ENCODE measurements at places on chromosomes 1 and 21.
A peak's percentile ranks its signal among the peaks of the same experiment; 100 is the strongest.

DNA sequence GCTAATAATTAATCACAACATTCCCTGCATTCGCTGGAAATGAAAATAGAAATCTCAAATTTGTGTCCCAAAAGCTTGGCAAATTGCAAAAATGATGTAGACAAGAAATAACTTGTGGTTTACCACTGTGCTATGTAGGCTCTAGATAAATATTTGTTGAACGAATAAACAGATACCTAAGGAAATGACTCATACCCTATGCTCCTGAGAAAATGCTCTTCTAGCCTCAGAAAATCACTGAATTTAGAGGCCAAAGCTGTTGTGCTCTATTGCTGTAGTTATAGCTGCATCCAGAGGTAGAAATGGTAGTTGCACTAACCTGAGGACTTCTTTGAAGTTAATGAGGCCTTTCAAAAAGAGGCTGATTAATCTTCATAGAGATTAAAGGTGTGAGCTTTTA lies 142.0 kb upstream of the ZNHIT6 start:
- DNase-seq, result no peak

DNA sequence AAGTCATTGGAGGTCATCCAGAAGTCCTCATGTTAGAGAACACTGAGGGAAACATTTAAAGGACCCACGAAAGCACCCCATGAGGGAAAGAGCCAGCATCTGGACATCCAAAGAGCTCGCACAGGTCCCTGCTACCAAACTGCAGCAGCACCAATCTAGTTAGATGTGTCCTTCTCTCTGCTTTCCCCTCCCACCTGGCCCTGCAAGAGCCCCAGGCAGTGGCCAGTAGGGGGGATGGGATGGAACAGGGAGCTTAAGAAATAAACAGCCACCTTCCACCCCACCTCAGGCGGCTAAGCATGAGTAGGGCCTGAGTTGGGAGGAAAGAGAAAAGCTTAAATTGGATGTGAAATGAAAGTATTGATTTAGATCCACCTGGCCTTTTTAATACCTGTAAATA lies 175.9 kb upstream of the KCND3 start:
- no peak for DNase-seq

GRCh38 chr1:71357708-71358107 lies 276.9 kb upstream of the ZRANB2 start:
- DNase-seq, result no peak

GRCh38 chr1:31764312-31765040 lies at the start of gene ADGRB2:
TSS of gene ADGRB2 (minus strand) at chr1:31764340. CDS start at chr1:31757221, 7,119 bp downstream.
- no peak for DNase-seq

DNA sequence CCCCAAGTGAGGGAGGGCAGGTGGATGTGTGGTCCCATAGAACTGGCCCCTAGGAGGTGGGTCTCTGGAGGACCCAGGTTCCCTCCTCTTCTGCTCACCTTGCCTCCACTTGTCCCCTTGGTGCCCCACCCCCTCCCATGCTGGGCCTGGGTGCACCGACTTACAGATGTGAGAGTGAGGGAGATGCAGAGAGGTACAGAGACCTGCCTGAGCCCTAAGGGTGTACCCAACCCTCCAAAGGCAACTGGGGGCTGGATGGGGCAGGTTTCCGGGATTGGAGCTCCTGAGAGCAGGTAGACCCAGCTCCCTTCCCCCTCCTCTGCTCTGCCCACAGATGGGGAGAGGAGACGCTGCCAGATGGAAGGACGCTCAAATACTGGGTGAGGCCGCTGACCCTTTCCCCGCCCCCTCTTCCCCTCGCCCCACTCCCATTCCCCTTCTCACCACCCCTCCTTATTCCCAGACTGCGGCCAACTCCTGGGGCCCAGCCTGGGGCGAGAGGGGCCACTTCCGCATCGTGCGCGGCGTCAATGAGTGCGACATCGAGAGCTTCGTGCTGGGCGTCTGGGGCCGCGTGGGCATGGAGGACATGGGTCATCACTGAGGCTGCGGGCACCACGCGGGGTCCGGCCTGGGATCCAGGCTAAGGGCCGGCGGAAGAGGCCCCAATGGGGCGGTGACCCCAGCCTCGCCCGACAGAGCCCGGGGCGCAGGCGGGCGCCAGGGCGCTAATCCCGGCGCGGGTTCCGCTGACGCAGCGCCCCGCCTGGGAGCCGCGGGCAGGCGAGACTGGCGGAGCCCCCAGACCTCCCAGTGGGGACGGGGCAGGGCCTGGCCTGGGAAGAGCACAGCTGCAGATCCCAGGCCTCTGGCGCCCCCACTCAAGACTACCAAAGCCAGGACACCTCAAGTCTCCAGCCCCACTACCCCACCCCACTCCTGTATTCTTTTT lies 10.3 kb downstream of the TINAGL1 start:
- DNase-seq, result no peak

- DNase-seq, result peak; percentile 59
These were observed 746 bp downstream of the MACF1 start for GRCh38 chr1:39205102-39205780.

- no peak for DNase-seq
These were observed 1.1 kb upstream of the LBR start for GRCh38 chr1:225428881-225429455.

- no peak for DNase-seq
These were observed 1.6 kb downstream of the NFIA start for GRCh38 chr1:61083807-61084440.

- DNase-seq, result no peak
These were observed 14.5 kb downstream of the NT5C1A start for GRCh38 chr1:39657402-39657801.

GRCh38 chr1:45198185-45198584 lies 8.2 kb downstream of the ZSWIM5 start:
- no peak for DNase-seq

DNA sequence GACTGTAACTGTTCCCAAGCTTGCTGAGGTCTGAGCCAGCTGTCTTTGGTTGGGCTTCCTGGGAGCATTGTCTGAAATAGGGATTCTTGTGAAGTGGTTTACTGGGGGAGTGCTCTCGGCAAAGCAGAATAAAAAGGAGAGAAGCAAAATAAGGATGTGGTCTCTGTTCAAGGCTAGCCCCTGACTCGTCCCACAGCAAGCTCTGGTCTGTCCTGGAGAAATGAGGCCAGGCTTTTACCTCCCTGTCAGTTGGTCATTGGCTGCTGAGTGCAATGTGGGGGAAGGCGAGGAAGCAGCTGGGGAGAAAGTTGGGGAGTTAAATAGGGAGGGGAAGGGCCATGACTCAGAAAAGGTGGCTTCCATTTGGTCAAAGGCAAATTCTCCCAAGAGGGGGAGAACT lies 303.9 kb upstream of the DUSP10 start:
- no peak for DNase-seq

DNA sequence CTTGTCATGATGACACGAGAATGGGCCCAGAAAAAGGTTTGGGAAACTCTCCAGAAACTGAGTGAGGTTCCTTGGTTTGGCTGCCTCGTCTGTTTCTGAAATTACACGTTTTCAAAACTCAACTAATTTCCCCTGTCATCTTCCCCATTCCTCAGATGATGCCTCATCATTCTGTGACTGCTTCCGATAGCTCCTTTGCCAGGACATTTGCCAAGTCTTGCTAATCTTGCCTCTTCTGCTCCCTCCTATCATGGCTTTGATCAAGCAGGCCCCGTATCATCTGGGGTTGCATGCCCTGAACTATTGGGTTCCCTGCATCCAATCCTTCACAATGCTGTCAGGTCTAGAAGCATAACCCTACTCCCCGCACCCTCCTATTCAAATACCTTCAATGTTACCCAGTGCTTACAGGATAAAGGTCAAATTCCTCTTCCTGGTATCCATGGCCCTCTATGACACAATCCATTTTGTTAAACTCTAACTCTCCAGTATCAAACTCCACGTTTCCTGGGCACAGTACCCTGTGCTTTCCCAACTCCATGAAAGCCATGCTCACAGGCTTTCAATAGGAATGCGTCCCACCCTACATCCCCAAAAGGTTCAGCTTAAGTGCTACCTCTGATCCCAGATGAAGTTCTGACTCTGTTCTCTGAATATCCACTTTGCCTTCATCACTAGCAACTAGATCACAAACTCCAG lies 22.2 kb upstream of the TMEM200B start:
- DNase-seq, result no peak

- no peak for DNase-seq
These were observed 12.2 kb upstream of the CDK18 start for GRCh38 chr1:205492201-205492667.

GRCh38 chr1:95852483-95853070 lies 618.6 kb downstream of the RWDD3 start:
- DNase-seq, result no peak

- no peak for DNase-seq
These were observed 44.8 kb downstream of the ACP6 start for GRCh38 chr1:147625362-147625995.

DNA sequence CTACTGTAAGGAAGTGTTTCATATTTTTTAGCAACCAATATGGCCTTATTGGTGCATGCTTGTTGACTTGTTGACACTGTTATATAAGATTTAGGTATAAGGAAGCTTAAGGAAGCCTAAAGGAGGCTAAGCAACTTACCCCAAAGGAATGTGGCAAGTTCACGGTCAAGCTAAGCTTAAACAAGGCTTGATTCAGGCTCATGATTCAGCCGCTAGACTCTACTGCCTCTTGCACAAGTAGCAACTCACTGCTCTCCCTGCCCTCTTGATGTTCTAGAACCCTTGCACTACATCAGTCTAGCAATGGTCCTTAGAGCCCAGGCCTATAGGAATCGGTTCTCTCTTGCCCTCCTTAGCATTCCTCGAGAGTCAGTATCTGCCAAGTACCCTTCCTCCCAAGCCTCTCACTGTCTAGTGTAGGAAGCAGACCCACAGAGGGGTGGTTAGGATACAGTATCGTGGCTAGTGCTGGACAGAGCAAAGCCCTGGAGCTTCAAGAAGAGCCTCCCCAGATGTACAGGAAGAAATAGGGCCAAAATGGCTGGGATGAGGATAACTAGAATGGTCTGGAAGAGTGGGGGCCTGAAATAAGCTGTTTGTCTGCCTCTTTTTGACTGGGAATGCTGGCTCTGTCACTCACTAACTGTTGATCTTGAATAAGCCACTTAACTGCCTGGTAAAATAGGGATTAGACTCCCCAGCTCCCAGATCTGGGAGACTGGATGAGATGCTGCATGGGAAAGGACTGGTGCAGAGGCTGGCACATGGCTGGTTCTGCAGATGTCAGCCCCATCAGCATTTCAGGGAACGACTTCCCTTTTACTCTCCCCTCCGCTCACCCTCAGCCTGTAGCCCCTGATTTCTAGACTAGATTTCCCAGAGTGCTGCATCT lies 122.2 kb downstream of the NAV1 start:
- DNase-seq, result no peak

DNA sequence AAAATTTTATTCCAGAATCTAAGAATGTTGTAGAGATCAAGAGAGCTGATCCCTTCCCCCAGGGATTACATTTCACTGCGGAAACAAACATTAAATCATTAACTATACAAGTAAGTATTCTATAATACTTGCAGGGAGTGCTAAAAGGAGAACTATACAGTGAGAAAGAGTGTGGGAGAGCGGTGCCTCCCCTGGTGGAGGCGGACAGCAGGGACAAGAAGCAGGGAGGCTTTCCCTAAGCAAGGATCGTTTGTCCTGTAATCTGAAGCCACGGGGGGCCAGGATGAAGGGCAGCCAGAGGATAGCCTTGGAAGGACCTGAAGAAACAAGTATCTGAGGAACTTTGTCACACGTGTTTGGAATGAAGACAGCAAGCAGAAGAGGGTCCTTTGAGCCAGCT lies 40.1 kb downstream of the SLC9C2 start:
- no peak for DNase-seq

GRCh38 chr21:40841524-40842196 lies 5.3 kb downstream of the DSCAM start:
- no peak for DNase-seq

DNA sequence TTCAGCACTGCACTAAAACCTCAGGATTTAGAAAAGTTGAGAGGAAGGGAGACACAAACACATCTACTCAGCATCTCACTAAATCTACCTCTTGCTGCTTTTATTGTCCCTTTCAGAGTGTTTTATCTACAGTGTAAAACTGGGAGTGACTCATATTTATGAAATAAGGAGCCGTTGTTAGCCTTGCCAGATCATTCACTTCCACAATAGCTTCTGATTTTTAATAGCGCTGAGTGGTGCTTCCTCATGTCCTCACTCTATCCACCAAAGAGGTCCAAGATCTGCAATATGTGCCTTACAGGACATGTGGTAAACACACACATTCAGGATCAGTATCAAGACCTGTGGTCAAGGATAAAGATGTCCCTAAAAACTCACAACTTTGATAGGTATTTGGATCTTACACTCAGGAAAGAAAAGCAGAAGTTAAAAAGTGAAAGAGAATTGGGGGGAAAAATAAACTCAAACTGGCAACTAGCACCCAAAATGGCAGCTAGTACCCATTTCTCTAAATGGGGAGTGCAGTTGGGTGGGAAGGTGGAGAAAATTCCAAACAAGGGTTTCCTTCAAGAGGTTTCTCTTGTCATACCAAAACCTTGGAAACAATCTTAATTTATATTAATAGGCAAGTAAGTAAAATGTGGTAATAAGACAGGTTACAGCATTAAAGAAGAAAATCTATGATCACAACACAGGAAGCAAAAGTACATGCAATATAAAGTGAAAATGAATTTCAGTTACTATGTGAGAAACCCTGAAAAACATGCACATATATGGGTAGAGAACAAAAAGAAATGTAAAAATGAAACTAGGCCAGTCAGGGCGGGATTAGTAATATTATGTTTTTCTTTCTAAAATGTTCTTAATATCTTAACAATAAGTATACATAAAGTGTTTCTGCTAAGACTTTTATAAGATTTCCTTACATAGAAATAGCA lies 15.9 kb downstream of the DUSP10 start:
- no peak for DNase-seq

DNA sequence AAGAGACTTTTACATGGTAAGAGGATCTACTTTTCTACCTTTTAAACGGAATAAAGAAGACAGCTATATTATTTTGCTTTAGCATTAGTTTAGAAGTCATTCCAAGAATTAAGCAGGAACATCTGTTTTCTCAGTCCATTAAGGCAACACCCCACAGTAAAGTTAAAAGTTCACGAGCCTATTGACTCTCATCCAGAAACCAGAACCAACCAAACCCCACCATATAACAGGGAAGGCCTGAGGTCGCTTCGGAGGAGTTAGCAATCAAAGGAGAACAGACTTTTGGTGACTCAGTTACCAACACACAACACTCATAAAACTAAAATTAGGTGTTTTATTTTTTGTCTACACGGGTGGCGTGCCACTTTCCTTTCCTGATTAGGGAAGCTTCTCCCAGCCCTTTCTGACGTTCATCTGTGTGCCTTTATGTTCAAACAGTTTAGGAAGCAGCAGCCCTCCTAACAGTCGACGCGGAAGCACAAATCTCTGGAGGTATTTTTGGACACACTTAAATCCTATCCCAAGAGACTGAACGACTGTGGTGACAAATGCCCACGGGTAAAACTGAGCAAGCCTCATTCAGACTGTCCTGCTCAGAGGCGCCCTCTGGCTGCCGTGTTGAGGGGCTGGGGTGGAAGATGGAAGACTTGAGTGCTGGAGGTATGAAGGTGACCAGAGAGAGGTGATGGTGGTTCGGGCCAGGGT lies 8.6 kb upstream of the PLA2G2C start:
- peak; percentile 69 for DNase-seq

- no peak for DNase-seq
These were observed 159.2 kb downstream of the DYRK1A start for GRCh38 chr21:37525810-37526209.

GRCh38 chr1:174005032-174005431 lies 17.1 kb downstream of the RC3H1 start:
- DNase-seq, result no peak

- no peak for DNase-seq
These were observed 430.2 kb downstream of the OMA1 start for GRCh38 chr1:58116284-58116683.

- no peak for DNase-seq
These were observed 33.7 kb upstream of the SGIP1 start for GRCh38 chr1:66500301-66500700.

- peak; percentile 19 for DNase-seq
These were observed 43.4 kb downstream of the FHAD1 start for GRCh38 chr1:15290382-15290781.

Data from stimulated activated CD4-positive, alpha-beta T cell treated with anti-CD3 and anti-CD28 coated beads, Interleukin-15, amount 100 ng/mL, for 48 hours (primary cell).